ENCODE measurements at places on chromosomes 5 and 9.

DNA sequence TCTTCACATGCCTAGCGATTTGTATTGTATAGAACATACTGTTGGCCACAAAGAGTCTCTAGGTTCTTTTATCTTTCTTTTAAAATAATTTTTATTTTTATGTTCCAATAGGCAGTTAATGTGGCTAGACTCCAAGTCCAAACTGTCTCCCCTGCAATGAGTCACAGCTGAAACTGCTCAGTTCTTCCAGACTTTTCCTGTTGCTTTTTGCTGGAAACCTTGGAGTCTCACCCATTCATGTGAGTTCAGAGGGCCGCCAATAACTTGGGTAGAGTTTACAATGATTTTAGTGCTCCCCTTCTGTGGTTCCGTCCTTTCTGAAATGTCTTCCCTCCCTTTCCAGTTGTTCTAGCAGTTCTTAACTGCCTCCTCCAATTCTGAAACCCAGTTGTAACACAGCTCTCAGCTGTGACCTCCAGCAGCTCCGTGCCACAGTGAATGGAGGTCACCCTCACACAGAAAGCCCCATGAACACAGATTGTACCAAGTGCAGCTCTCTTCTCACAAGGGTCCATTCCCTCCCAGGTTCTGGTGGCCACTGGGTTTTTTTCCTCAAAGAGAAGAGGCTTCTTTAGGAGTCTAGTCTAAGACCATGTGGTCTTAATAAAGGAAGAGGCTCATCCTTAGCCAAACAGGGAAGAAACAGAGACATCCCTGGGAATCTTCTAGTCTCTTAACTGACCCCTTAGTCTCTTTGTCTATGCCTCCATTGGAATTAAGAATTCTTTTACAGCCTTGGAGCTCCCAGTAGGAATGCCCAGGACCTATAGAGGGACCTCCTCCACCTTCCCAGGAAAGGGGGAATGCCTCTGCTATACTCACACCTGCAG is 198.5 kb downstream of the SPOCK1 start:
- DNase-seq = no peak

- no peak for DNase-seq
Observed at GRCh38 chr5:59066367-59067163, 483.7 kb downstream of the RAB3C start.

GRCh38 chr9:115951977-115952376 is 201.6 kb upstream of the PAPPA start:
- DNase-seq = no peak

- no peak for DNase-seq
Observed at GRCh38 chr5:9125852-9126251, 420.0 kb downstream of the SEMA5A start.

GRCh38 chr9:38063363-38063707 is 5.7 kb downstream of the SHB start:
- DNase-seq = no peak

- no peak for DNase-seq
Observed at GRCh38 chr5:78805474-78806124, 157.0 kb upstream of the LHFPL2 start.

- DNase-seq = no peak
Observed at GRCh38 chr9:96777426-96777864, 442 bp downstream of the ZNF510 start.

DNA sequence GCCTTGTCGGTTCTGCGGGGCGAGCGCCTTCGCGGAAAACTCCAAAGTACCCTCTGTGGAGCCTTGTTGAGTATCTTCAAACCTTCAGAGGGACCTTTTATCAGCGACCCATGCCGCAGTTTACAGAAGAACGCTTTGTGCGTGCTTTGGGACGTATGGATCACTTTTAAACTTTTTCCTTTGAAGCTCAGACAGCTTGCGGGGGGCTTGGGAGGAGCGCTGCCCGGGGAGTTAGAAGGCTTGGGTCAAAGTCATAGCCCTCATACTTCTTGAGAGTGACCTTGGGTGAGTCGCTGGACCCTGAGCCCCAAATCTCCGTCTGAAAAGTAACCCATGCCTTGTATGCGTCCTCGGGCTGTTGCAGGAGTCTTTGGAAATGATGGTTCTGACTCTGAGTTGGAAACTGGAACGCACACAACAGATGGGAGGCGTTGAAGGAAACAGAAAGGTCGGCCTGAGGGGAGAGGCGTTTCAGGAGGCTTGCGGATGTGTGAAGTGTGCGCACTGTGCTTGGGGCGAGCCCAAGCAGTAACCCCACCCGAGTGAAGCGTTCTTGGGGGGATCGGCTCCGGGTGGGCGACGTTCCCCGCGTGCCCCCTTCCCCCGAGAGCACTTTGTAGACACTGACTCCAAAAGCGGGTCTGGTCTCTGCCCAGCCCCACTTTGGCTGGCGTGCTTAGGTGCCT is 661 bp upstream of the SLC25A51 start:
- DNase-seq = no peak

GRCh38 chr5:172531704-172532026 is 77.3 kb upstream of the SH3PXD2B start:
- DNase-seq = no peak

GRCh38 chr9:115006660-115007059 is 76.3 kb upstream of the TNFSF8 start:
- no peak for DNase-seq
